ENCODE measurements at places on chromosomes 16 and 17.

DNA sequence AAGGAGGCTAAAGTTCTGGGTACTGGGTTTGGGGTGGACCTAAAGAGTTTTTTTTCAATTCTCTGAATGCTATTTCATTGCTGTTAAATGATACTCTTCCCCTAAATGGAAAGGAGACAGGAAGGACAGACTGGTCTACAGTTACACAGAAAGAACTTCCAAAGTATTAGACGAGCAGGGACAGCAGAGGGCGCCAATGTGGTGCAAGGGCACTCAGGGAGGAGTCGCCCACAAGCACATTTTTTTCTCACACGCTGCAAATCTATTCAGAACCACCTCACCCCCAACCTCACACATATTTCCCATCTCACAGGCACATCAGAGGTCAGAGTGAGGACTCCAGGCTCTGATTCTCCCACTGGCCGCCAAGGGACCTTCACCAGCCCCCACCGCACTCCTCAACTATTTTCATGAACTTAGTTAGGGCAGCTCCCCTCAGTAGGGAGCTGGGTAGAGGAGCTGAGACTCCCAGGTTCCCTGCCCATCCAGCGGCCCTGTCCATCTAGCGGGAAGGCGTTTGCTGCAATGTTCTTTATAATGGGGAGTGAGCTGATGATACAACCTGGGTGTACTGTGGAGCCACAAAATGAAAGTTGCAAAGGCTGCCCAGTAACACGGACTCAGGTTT lies 6.8 kb upstream of the CA4 start:
- peak; percentile 54 for DNase-seq

DNA sequence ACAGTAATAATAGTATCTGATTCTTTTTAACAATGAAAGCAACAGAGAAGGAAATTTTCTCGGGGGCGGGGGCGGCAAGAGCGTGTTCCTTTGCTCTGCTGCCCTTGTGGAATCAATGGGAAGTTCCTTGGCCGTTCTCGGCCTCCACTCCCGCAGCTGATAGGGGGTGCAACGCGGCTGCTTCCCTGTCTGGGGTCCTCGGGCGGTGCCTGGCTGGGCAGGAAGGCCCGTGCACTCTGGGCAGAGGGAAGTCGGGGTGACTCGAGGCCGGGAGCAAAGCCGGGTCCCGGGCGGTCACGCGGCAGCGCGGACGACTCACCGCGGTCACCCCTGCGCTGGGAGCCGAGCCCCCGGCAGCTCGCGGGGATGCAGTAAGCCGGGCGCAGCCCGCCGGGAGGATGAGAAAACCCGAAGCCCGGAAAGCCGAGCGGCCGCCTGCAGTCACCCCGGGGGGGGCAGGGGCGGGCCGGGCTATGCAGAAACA lies 2.5 kb downstream of the TUBB3 start:
- no peak for DNase-seq

GRCh38 chr17:32899236-32900013 lies 22.5 kb upstream of the MYO1D start:
- DNase-seq, result no peak

GRCh38 chr16:85015481-85016187 lies 4.3 kb upstream of the ZDHHC7 start:
- DNase-seq, result no peak

- DNase-seq, result no peak
Measured at GRCh38 chr17:71600137-71600789, 520.6 kb upstream of the SOX9 start.

DNA sequence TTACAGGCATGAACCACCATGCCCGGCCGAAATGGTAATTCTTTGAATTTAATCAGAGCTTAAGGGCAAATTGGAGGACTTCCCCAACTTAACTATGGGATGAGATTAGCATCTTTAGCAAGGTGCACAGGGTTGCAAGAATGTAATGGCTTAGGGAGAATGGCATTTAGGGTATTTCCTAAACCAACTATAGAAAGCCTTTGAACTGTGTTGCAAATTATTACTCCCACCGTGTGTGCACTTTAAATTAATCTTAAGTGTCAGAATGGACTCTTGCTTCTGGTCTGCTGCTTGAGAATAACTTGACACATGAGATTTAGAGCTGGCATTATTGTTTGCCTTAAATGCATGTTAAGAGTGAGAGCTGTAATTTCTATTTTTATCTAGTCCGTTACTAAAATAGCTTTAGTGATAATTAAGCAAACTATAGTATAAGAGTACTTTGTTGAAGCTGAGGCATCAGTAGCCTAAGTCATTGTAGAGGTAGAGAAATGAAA lies 59.8 kb downstream of the TUBD1 start:
- no peak for DNase-seq

GRCh38 chr16:85296859-85297660 lies 184.8 kb upstream of the CIBAR2 start:
- no peak for DNase-seq

GRCh38 chr17:43645765-43646481 lies 15.8 kb downstream of the MEOX1 start:
- DNase-seq, result no peak

GRCh38 chr16:85365120-85365519 lies 248.0 kb upstream of the GSE1 start:
- DNase-seq, result no peak

- no peak for DNase-seq
Measured at GRCh38 chr17:60846175-60846574, 168.5 kb downstream of the BCAS3 start.

DNA sequence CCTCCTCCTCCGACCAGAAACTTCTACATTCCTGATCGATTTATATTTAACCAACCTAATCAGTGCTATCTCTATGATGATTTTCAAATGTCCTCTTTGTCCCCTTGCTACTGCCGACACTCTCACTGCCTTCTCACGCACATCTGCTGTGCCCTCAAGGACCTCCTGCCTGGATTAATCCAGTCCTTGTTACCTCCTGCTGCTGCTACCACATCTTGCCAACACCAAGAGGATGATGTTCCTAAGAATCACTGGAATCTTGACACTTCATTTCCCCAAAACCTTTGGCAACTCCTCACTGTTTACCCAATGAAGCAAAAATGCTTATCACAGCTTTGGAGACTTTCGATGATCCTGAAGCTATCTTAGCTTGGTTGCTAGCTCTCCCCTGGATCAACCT lies 287.3 kb upstream of the AXIN2 start:
- no peak for DNase-seq

GRCh38 chr17:8729860-8730259 lies 14.8 kb downstream of the CCDC42 start:
- DNase-seq, result no peak

DNA sequence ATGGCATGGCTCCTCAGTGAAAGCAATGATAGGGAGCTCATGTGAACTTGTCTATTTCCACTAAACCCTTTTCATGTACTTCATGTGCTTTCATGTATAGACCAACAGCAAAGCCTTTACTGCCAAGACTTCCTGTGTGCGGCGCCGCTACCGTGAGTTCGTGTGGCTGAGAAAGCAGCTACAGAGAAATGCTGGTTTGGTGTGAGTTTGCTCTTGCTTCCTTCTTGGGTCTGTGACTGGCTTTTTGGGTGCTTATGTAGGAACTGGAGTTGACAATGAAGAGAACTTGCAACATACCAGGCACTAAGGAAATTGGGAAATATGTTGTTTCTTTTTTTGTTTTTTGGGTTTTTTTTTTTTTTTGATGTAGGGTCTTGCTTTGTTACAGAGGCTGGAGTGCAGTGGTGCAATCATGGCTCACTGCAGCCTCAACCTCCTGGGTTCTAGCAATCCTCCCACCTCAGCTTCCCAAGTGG lies 5.7 kb downstream of the SNX11 start:
- DNase-seq, result no peak

DNA sequence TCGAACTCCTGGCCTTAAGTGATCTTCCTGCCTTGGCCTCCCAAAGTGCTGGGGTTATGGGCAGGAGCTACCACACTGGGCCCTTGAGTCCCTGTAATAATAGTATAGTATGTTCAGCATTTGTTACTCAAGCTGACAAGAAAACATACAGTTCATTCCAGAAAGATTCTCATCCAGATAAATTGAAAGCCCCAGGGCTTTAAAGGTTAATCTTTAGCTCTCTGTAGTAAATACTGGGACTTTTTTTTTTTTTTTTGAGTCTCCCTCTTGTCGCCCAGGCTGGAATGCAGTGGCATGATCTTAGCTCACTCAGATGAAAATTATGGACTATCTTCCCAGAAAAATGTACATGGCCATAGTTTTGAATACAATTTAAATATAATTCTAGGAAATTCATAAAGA lies 11.0 kb downstream of the BRCA1 start:
- no peak for DNase-seq

DNA sequence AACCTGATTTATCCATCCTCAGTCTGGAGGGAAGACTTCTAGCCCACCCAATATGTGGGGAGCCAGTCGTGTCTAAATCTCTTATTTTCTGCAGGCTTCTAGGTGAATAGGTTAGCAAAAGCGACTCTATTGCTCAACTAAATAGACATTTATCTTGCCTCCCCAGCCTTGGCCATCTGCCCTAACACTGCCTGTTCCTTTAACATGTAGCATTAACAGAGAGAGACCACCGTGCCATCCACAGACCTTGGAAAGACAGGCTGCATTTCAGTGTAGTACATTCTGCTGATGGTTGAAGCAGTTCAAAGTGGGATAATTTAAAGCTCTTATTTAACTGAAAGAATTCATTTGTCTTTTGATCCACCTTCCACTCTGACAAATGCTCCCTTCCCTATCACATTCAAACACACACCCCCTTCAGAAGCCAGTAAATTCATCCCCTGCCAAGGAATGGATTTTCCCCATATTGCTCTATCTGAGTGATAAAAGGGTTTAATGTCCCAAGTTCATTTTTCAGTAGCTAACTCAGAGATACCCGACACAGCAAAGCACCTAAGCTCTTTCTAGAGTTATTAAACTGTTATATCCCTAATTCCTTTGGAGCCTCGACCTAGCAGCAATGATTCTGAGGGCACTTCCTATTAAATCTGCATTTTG lies 58.1 kb upstream of the COX10 start:
- no peak for DNase-seq

DNA sequence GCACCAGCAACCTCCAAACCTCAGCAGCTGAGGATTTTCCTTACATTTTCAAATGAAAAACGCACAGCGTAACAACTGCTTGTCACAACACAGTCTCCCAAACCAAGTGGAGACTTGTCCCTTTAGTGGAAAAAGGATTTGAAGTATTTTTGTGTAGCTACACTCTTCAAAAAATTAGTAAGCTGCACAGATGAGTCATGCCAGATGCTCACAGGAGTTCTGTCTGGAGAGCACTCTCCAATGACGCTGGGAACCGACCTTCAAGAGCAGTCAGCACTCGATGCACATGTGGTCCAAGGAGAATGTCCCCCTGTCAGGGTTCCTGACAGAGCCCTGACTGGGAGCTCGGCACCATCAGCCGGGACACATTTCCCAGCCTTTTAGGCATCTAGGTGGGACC lies 39.8 kb downstream of the MAP1LC3B start:
- DNase-seq, result no peak

GRCh38 chr16:3696425-3697218 lies 20.7 kb downstream of the TRAP1 start:
- no peak for DNase-seq

- no peak for DNase-seq
Measured at GRCh38 chr16:17101646-17102045, 369.1 kb downstream of the XYLT1 start.

DNA sequence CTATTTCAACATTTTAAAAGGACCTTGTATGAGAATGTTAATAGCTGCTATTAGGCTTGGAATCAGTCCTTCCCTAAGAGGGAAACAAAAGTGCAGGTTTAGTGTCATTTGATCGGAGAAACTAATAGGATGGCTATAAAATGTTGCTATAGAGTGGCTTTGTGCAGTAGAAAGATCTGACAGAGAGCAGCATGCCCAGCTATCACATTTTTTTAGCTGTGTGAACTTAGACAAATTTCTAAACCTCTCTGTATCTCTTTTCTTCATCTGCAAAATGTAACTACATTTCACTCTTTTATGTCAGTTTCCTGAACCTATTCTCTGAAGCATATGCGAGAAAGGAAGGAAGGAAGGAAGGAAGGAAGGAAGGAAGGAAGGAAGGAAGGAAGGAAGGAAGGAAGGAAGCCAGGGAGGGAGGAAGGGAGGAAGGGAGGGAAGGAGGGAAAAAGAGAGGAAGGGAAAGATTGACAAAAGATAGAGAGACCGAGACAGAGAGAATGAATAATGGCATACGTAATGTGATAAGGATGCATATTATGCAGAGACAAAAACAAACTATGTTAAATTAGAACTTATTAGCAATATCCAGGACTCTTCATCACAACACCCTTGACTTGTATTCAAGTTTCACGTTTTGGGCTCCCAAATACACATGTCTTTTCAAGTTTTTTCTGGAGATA lies 52.6 kb upstream of the CDH8 start:
- DNase-seq, result no peak

DNA sequence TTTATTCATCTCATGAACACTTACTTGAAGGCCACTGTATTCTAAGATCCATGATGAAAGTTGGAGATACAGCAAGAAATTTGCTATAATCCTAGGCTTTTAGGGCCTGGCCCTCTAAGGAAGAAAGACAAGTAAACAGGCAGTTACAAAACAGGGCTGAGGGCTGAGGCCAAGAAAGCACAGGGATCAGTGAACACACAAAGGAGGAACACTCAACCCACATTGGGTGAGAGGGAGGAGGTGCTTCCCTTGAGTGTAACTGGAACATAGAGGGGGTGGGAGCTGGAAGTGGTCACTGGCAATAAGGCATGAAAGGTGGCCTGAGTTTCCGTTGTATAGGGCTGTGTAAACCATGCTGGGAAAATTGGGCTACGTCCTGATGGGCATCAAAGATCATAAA lies 112.2 kb downstream of the ZNF18 start:
- DNase-seq, result no peak

- DNase-seq, result no peak
Measured at GRCh38 chr17:35745749-35746320, 7.2 kb downstream of the GAS2L2 start.

GRCh38 chr17:13362341-13363122 lies 239.2 kb downstream of the HS3ST3A1 start:
- DNase-seq, result no peak

- DNase-seq, result no peak
Measured at GRCh38 chr17:28547623-28548416, 4.6 kb downstream of the UNC119 start.

- no peak for DNase-seq
Measured at GRCh38 chr17:6099492-6099891, 29.3 kb downstream of the WSCD1 start.
